AG09309 (cell line): ENCODE measurements at places on chromosomes 12 and 14.
A peak's percentile ranks its signal among the peaks of the same experiment; 100 is the strongest.

DNA sequence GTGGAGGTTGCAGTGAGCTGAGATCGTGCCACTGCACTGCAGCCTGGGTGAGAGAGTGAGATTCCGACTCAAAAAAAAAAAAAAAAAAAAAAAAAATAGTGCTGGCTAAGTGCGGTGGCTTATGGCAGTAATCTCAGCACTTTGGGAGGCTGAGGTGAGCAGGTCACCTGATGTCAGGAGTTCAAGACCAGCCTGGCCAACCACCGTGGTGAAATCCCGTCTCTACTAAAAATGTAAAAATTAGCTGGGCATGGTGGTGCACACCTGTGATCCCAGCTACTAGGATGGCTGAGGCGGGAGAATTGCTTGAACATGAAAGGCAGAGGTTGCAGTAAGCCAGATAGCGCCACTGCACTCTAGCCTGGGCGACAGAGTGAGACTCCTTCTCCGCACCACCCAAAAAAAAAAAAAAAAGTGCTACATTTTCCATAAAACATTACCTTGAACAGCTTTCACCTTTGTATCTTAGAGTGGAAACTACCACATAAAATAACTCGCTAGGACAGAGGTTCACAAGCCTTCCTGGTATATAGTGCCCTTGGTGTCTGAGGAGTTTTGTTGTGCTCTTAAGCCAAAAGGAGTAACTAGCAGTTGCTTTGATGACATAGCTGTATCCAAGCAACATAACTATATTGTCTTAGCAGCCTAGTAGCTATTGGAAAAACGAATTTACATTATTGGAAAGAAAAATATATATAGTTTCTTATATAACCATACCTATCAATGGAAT lies 11.1 kb downstream of the PTGES3 start:
- no peak for DNase-seq

- DNase-seq = no peak
These were observed 89.8 kb downstream of the BTG1 start for GRCh38 chr12:92055877-92056276.

DNA sequence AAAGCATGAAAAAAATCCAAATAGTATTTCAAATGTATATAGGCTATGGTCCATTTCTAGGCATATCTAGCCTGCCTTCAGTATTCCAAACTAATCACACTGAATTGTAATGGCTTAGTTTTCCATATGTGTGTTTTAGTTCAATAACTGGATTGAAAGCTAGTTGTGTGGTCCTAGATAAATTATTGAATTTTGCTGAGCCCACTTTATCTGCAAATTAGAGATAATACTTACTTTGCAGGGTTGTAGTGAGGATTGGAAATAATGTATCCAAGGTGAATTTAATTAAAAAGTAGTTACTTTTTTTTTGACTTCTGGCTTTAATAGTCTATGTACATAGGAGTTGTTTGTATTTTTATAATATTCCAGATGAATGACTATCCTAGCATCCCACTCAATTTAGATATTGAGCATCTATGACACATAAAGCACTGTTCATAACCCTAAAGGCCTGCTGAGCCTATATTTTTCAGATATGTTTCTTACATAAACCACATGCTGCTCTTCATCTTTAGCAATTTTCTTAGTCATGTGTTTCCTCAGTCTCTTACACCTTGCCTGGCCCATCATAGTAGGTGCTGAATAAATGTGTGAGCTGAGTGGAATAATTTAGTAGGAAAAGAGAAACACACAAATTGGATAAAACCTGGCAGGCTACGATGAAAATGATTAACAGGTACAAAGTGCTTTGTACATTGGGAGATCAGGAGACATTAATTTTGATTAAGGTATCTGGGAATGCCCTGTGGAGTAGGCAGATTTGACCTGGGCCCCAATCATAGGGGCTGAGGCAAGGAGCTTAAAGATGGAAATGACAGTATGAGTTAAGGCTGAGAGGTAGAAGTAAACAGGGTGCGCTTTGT lies 1.1 kb upstream of the ATP23 start:
- DNase-seq = no peak

GRCh38 chr12:30988646-30989286 lies 62.2 kb downstream of the TSPAN11 start:
- DNase-seq = no peak

- no peak for DNase-seq
These were observed 140.3 kb downstream of the SLC38A6 start for GRCh38 chr14:61121355-61121787.

DNA sequence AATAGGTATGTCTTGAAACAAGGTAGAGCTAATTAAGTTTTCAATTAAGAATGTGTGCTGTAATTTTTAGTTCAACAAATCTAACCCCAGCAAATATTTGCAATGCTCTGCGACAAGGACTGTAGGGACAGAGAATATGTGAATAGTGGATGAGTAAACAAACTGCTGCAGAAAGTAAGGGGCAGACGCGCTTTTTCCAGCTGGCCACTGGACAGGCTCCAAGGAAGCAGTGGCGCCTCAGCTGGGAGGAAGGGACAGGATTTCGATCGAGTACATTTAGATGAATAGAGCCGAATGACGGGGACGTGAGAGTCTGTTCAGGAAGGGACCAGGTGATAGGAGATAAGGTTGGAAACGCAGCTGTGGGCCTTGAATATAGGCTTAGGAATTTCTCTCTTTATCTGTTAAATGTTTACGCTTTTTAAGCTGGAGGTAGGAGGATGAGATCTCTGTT lies 69.3 kb downstream of the ELK3 start:
- no peak for DNase-seq

DNA sequence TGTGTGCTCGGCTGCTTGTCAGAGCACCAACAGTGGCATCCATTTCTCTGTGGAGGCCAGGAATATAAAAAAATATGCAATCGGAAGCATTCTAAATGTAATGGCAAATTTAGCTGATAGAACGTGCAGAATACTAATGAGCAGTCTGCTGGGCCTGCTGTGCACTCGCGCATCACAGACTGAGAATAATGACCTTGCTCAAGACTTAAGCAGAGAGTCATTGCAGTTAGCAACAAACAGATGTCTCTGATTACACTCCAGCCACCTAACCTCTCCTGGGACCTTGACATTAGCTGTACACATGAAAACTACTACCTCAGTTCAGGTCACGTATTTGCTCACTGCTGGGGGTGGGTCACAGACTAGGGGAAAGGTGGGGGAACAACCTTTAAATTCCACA lies 269.2 kb upstream of the DAAM1 start:
- DNase-seq = no peak

DNA sequence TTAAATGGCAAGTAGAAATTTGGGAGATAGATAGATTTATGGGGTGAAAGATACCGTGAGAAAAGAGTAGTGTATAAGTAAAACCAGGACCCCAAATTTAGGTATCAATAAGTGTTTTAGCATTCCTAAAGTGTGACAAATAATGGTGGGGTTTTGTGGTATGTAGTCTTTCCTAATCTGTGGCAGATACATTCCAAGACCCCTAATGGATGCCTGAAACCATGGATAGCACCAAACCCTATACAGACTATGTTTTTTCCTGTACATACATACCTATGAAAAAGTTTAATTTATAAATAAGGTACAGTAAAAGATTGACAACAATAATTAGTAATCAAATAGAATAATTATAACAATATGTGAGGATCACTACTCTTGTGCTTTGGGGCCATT lies 14.4 kb upstream of the TCP11L2 start:
- DNase-seq = no peak

GRCh38 chr12:123270214-123271000 lies 1.2 kb downstream of the CDK2AP1 start:
- DNase-seq = peak; percentile 7

- no peak for DNase-seq
These were observed 70.8 kb upstream of the TMCC3 start for GRCh38 chr12:94721173-94721572.

DNA sequence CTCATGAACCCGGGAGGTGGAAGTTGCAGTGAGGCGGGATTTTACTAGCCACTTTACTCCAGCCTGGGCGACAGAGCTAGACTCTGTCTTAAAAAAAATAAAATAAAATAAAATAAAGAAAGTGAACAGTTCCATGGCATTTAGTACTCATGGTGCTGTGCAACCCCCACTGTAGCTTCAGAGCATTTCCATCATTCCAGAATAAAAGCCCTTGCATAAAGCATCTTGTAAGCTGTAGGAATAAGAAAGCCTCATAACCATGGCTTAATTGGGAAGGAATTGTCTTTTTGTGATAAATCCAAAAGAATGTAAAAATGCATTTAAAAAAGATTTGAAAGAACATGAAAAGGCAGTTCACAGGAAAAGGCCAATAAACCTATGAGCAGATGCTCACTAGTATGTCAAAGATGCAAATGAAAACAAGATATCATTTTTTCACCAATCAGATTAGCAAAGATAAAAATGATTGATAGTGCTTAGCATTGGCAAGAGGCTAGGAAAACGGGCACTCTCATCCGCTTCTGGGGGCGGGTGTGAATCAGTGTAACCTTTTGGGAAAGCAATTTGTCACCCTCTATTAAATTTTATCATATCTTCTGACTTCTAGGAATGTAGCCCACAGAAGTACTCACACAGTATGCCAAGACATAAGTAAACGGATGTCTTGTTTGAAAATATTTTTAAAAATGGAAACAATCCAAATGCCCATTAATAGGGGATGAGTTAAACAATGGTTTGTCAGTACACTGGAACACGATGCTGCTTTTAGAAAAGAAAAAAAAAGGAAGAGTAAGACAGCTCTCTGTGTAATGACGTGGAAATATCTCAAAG lies 46.6 kb downstream of the CFAP251 start:
- peak; percentile 86 for DNase-seq

- DNase-seq = no peak
These were observed 228.2 kb downstream of the PCNX1 start for GRCh38 chr14:71135496-71135895.

DNA sequence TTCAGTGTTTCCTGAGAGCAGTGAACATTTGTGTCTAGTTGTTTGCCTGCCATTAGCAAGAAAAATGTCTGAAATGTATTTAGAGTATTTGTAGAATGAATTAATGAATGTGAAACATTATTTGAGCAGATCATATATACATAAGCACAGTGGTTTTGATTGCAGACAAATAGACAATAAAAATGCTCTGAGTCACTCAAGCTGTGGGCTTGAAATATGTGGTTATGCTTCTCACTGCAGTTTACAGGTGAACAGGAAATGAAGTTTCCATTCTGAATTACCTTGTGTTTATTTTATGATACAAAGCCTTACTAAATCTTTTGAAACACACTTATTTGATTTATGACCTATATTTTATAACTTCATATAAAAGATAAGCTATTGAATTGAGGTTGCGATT lies 827.7 kb downstream of the TMTC2 start:
- no peak for DNase-seq
